Stimulated activated CD4-positive, alpha-beta T cell treated with anti-CD3 and anti-CD28 coated beads, Interleukin-2, amount 100 ng/mL, for 24 hours (primary cell): ENCODE measurements at places on chromosomes 11 and 22.

DNA sequence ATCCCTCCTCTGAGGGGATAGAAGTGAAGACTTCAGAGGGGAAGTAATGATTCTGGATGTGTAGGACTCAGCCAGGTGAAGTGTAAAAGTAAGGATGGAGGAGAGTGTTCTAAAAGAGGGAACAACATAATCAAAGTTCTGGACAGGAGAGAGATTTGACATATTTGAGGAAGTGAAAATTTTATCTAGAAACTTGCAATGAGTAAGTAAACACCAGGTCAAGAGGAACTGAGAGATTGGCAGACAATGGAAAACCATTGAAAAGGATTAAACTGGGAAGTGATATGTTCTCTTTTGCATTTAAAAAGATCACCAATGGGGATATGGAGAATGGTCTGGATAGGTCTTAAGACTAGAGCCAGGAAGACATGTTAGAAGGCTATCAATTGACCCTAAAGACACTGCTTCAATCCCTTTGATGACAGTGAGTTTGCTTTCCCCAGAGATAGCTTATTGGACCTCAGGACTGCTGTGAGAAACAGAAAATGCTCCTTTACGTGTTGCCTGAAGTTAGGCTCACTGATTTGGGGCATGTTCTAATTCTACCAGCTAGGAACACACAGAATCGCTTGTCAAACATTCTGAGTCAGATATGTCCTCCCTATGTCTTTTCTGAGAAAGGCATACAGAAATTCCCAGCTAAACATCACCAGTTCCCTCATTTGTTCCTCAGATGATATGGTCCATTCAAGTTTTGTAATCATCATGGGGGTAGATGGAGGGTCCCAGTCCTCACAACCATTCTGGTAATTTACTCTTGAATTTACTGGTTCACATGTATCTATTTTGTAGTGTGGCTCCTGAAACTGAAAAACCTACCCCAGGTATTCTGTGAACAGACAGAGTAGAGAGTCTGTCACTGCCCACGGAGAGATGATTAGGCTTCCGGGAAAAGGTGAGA is 144.9 kb downstream of the MAML2 start:
- DNase-seq, result no peak

- no peak for DNase-seq
Observed at GRCh38 chr22:31719850-31720471, 30.0 kb downstream of the PRR14L start.

- no peak for DNase-seq
Observed at GRCh38 chr11:4041731-4042391, 52.7 kb upstream of the RRM1 start.

DNA sequence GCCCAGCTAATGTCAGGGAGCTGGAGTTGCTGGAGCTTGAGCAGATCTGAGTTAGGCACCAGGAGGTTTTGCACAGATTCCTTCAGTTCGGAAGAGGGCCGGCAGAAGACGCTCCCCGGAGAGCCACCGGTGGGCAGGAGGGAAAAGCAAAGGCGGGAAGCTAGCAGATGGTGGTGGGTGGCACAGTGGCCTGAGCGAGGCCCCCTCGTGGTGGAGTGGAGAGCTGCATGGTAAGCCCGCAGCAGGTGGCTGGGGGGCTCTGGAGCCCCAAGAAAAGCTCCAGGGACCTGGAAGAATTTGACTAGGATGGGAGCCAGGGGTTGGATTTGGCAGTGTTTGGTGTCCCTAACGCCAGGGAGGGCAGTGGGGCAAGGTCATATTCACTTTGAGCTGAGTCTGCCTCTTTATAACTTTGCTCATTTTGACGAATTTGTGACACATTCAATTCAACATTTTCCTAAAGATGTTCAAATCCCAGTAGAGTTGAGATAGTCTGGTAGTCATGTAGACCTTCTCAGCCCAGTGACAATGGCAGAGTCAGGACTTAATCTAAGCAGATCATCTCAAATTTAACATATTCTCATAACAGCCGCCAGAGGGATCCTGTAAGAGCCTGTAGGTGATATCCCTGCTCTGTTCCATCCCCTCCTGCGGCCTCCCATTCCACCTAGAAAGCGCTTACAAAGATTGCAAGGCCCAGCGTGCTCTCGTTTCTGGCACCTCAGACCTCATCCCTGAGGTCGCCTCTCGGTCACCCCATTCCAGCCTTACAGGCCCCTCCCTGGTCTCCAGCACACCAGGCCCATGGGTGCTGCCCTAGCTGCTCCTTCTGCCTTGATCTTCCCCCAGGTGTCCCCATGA is 57.9 kb downstream of the TRIM29 start:
- peak; percentile 23 for DNase-seq

- DNase-seq, result no peak
Observed at GRCh38 chr22:35071784-35072183, 5.8 kb downstream of the ISX start.

DNA sequence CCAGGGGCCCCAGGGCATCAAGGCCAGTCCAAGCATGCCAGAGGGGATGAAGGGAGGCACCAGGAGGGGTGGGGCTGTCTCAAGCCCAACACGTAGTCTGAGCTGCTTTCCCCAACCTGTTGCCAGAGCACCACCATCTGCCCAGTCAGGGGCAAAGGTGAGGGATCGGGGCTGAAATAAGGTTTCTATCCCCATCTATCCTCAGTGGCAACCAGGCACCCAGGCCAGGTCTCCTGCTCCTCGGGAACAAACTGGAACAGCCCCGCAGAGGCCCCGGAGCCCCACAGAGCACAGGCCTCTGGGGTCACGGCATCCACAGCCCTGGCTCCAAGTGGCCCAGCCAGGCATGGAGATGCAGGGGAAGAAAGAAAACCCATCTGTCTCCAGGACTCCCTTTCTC is 19.3 kb downstream of the STARD10 start:
- no peak for DNase-seq

- no peak for DNase-seq
Observed at GRCh38 chr11:35017528-35018342, 101.3 kb downstream of the PDHX start.

DNA sequence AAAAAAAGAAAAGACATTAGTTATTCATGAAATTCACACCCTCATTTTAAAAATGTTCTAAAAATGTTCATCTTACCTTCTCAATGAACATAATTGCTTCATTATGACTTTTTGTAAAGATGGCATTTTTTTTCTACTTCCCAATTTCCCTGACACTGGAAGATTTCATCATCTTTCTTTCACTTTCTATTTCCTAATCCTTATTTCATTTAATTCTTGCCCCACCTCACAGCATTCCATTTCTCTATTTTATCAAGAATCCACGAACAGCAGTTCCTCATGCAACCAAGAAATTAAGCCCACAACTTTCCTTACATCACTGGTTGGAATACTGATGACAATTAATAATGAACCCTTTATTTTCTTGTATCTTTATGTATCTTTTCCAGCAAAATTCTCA is 1.9 kb downstream of the PATL1 start:
- no peak for DNase-seq

DNA sequence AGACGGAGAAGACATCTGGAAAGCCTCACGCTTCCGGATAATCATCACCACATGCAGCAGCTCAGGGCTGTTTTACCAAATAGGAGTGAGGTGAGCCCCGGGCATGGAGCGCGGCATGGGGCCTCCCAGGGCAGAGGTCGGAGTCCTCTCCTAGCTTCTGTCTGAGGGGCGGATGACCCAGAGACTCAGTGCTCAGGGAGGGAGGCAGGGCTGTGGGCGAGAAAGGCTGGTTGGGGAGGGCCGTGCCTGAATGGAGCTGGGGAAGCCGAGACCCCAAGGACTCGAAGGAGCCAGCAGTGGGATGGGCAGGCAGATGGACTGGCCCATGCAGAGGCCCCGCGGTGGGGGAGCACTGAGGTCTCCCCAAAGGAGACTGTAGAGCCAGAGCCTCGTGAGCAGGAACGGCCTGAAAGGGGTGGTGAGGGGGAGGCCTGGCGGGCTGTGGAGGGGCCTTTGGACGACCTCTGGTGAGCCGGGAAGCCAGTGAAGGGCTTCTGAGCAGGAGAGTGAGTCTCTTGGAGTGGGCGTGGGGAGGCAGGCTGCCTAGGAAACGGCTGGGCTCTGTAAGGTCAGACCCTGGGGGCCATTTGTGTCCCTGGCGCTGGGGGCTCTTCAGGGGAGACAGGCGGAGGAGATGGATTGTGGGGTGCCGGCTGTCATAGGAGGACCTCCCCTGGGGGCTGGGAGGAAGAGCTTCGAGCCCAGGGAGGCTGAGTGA is 24.7 kb upstream of the PANX2 start:
- DNase-seq, result no peak

- DNase-seq, result no peak
Observed at GRCh38 chr11:1130276-1131032, 27.3 kb upstream of the MUC5AC start.

GRCh38 chr11:120391292-120391691 is 55.1 kb downstream of the ARHGEF12 start:
- DNase-seq, result no peak

GRCh38 chr11:19719960-19720359 is 7.3 kb downstream of the NAV2 start:
- no peak for DNase-seq

- DNase-seq, result no peak
Observed at GRCh38 chr11:129703846-129704245, 111.8 kb upstream of the TMEM45B start.

GRCh38 chr22:47154621-47155081 is 392.2 kb downstream of the TBC1D22A start:
- DNase-seq, result no peak

DNA sequence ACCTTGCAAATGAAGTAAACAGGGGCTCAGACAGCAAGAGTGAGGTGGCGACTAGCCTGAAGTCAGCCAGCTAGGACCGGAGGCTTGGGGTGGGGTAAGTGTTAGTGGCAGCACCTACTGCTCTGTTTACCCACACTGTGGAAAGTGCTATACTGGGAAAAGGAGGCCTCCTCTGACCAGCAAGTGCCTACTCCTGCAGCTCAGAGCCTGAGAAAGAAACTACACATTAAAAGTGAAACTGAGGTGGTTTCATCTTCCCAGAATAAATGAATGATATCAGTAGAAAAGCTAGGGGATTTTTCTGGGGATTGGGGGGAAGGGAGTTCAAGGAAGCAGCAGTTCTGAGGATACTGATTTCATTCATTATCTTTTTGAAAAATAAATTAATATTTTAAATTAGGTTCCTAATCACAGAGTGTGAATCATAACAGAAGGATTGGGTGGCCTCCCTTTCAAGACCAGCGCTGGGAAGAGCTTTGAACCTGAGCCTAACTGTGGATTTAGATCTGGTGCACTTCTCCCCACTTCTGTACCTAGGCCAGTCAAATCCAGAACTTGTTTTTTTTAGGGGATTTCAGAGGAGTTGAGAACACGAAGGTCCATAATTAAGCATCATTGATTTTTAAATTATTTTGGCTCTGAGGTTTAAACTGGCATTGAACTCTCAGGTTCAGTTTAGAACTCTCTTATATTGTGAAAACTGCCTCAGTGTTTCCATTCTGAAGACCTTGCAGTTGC is 48.1 kb upstream of the GRAMD1B start:
- DNase-seq, result peak; percentile 63

DNA sequence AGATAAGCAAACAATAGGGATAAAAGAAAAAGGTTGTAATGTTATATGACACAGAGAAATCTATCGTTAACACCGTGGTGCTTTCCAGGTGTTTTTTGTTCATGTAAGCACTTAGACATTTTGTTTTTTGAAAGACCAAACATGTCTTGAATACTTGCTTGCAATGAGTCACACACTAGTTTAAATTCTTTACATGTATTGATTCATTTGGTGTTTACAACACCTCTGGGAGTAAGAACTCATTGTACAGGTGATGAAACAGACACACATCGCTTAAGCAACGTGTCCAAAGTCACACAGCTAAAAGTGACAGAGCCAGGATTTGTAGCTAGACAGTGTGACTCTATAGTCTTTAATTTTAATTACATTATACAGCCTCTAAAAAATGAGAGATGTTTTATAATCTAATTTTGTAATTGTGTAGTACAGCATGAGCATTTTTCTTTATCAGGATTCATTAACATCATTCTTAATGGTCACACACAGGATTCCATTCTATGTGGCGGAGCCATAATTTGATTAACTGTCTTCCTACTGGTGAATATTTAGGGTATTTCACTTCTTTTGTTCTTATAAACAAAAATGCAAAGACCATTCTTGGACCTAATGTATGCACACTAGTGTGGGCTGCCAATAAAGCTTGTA is 148.8 kb downstream of the DBX1 start:
- no peak for DNase-seq

DNA sequence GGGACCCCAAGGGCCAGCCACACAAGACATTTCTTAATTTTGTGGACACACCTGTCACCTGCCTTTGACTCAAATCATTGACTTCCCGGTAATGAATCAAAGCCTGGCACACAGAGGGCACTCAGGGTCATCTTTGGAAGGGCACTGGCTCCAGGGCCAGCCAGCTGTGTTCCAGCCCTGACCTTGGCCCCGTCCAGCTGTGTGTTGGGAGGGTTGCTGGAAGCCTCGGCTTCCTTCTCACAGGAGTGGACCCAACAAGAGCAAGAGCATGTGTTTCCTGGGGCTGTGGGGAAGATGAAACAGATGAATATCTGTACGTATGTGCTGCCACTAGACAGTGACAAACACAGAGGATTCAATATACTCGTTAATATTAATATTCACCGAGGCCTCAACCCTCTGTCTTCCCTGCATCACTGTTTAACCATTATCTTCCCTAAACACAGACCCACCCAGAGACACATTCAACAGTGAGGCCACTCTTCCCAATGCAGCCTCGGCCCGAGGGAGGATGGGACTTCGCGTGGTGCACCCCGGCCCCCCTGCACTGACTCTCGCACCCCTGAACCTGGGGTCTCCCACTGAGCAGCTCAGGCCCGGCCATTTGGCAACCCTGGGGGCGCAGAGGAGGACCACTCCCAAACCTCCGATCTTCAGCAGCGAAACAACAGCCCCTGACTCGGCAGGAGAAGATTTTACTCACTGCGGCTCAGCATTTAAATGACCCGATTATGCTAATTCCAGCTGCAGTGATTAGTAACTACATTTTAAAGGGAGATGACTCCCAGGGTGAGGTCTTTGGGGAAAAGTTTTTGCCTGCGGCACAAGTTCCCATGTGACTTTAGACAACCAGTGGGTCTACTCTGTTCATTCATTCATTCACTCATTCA is 45.7 kb downstream of the PHF21B start:
- no peak for DNase-seq

GRCh38 chr22:20271114-20271994 is 3.2 kb upstream of the RTN4R start:
- DNase-seq, result no peak

- no peak for DNase-seq
Observed at GRCh38 chr11:1289211-1289935, 20.1 kb downstream of the TOLLIP start.

DNA sequence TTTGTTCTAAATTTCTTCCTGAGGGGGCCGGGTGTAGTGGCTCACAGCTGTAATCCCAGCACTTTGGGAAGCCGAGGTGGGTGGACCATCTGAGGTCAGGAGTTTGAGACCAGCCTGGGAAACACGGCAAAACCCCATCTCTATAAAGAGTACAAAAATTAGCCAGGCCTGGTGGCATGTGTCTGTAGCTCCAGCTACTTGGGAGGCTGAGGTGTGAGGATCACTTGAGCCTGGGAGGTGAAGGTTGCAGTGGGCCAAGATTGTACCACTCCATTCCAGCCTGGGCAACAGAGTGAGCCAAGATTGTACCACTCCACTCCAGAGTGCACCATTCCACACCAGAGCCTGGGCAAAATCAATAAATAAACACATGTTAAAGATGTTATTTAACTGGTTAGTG is 20.6 kb upstream of the TOP3B start:
- DNase-seq, result no peak
